ENCODE measurements at places on chromosomes 4 and X. TPM values are rescaled to one million over a fixed set of nuclear protein-coding genes. Genes with fewer than 3 reads are reported as not detected.

- H3K27ac ChIP-seq: no peak overlapping the region
- no peak overlapping the region for H3K4me3 ChIP-seq
- no peaks in the 10 kb centered on the region for H3K4me1 ChIP-seq
- no peaks in the 10 kb centered on the region for H3K36me3 ChIP-seq
Observed at GRCh38 chr4:128373628-128374027, 86.0 kb upstream of the PGRMC2 start.

DNA sequence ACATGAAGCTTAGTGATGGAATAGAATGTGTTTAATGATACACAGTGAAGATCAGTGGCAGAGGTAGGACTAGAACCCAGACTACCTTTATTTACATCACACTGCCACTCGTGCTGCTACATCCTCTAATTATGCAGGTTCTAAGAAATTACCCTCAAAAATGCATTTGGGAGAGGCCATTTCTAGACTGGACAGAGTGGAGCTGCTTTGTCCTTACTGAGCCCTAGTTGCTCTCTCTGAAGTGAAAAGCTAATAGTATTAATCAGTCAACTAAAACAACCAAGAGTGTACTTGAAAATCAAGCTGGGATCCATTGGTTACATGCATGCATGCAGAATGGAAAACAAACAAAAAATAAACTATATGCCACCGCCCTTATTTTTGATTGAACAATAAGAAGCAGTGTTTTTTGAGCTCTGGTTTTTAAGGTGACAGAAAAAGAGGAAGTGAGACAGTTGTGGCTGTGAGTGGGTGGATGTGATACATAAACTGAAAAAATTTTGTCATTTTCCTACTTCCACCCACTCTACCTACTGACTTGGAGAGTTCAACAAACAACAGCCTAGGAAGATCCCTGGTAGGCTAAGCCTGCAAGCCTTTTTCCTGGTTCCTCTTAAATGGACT lies 6.8 kb upstream of the VSIG4 start:
- no peaks in the 10 kb centered on the region for H3K27me3 ChIP-seq
- no peaks in the 10 kb centered on the region for H3K36me3 ChIP-seq
- H3K4me1 ChIP-seq: no peaks in the 10 kb centered on the region
- H3K4me3 ChIP-seq: no peak overlapping the region
- H3K27ac ChIP-seq: no peak overlapping the region

GRCh38 chrX:17669458-17669857 lies 67.8 kb upstream of the SCML1 start:
- H3K36me3 ChIP-seq: no peaks in the 10 kb centered on the region
- no peaks in the 10 kb centered on the region for H3K27me3 ChIP-seq
- no peak overlapping the region for H3K4me3 ChIP-seq
- no peaks in the 10 kb centered on the region for H3K4me1 ChIP-seq
- DNase-seq: no peak
- no peak overlapping the region for H3K27ac ChIP-seq

VMA21 gene
- 31.9 TPM for total RNA-seq

- no peaks in the 10 kb centered on the region for H3K4me1 ChIP-seq
- no peak overlapping the region for H3K27ac ChIP-seq
- H3K4me3 ChIP-seq: no peak overlapping the region
- no peaks in the 10 kb centered on the region for H3K36me3 ChIP-seq
- no peak for DNase-seq
- H3K27me3 ChIP-seq: no peaks in the 10 kb centered on the region
Observed at GRCh38 chr4:169094656-169095231, 84.7 kb upstream of the CBR4 start.

GRCh38 chr4:87038837-87039615 lies 104.2 kb downstream of the AFF1 start:
- H3K36me3 ChIP-seq: no peaks in the 10 kb centered on the region
- H3K4me3 ChIP-seq: no peak overlapping the region
- H3K27ac ChIP-seq: no peak overlapping the region
- peaks cover 44% of the 10 kb centered on the region for H3K4me1 ChIP-seq
- no peaks in the 10 kb centered on the region for H3K27me3 ChIP-seq

- H3K4me1 ChIP-seq: peaks cover 9% of the 10 kb centered on the region
- no peak for DNase-seq
- H3K4me3 ChIP-seq: no peak overlapping the region
- H3K36me3 ChIP-seq: no peaks in the 10 kb centered on the region
Observed at GRCh38 chr4:123353656-123354055, 42.9 kb upstream of the SPRY1 start.

P2RY10 gene
- not detected for total RNA-seq

PAQR3 gene
- total RNA-seq: 53.8 TPM

GRCh38 chr4:37827802-37828321 lies 1.4 kb downstream of the PGM2 start:
- peaks cover 20% of the 10 kb centered on the region for H3K4me1 ChIP-seq
- H3K27ac ChIP-seq: peak overlapping the region; percentile 78
- no peaks in the 10 kb centered on the region for H3K27me3 ChIP-seq
- no peaks in the 10 kb centered on the region for H3K36me3 ChIP-seq

DNA sequence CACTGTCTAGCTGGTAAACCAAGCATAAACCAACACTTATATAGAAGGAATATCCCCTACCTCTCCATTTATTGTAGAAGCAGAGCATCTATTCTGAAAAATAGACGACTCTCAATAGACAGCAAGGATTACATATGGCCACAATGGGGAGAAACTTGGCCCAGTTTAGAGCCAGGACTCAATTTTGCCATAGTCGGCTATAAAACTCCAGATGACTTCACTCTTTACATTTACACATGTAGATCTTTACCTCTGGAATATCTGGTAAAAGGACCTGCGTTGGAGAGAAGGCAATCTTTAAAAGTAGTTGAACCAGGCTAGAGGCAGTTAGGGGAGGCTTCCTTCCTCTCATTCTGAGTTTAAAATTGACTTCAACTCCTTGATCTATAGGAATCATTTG lies 77.3 kb downstream of the HMGB2 start:
- no peaks in the 10 kb centered on the region for H3K36me3 ChIP-seq
- H3K27ac ChIP-seq: no peak overlapping the region
- H3K27me3 ChIP-seq: no peaks in the 10 kb centered on the region
- H3K4me1 ChIP-seq: no peaks in the 10 kb centered on the region
- H3K4me3 ChIP-seq: no peak overlapping the region

Measured in testis (tissue), 5 donors.